ENCODE measurements at places on chromosomes 12 and 14. TPM values are rescaled to one million over a fixed set of nuclear protein-coding genes. Genes with fewer than 3 reads are reported as not detected.

DNA sequence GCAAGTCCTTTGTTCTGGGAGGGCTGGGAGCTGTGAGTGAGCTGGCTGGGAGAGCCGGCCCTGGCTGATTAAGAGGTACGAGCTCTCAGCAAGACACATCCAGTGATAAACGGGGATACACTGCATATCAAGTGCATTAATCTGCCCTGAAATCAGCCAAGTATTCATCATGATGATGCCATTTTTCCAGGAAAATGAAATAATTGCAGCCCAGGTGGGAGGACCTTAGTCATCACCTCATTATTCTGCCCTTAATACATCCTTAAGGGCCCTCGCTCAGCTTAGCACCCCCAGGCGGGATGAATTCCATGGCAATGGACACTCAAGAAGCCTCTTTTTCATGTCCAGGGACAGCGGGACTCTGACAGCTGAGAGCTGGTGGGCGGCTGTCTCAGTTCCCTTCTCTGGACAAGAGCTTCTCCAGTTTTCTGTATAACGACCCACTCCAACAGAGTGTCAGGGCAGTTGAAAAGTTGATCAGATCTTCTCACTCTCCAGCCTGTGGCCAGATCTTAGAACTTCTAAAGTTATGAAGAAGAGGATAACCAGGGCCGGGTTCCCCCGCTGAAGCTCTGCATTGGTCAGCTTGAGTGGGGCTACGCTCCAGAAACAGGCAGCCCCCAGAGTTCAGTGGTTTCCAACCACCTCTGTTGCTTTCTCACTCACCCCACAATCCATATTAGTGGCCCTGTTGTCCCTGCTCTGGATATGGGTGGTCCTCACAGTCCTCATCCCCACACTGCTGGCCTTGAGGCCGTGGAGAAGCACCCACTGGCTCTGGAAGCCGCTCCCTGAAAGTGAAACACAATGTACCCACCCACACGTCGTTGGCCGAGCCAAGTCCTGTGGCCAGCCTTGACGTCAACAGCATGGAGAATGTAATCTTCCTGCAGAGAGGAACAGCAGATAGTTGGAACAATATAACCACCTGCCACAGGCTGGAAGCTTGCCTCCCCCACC lies 306.2 kb upstream of the DIO3 start:
- DNase-seq = no peak

GRCh38 chr12:45912774-45913173 lies 77.6 kb downstream of the SCAF11 start:
- no peak for DNase-seq

The KRT71 gene
- 1.5 TPM for total RNA-seq

- no peak for DNase-seq
Observed at GRCh38 chr14:69480136-69480535, 4.4 kb upstream of the PLEKHD1 start.

DNA sequence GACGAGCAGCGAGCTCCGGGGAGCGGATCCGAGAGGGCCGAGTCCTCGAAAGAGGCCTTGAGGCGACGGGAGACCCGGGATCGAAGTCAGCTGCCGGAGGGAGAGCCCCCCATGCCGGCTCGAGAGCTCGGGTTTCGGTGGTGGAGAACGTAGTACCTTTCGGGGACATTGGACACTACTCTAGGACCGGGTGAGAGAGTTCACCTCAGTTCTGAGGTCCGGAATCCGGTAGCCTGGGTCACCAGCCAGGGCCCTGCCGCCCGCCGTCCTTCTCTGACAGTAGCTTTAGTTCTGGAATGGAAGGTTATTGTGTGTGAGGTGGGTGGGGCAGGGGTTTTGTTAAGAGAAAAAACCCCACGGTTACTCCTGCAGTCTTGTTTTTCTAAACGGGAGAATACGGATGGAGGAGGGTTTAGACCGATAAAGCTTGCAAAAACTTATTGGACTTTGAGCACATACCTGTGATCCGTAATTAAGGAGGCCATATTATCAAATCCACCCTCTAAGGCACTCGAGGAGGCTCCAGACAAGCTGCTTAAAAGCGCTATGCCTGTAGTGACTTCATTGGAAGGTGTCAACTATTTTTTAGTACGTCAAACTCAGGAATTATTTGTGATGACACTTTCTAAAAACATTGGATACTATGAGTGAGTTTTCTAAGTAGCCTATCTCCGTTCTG lies 765 bp downstream of the SCYL2 start:
- no peak for DNase-seq

The MAGOHB gene
- 134 TPM for total RNA-seq

The GLT8D2 gene
- total RNA-seq = not detected

- DNase-seq = peak; percentile 81
Observed at GRCh38 chr12:48924617-48925303, 532 bp downstream of the FKBP11 start.

DNA sequence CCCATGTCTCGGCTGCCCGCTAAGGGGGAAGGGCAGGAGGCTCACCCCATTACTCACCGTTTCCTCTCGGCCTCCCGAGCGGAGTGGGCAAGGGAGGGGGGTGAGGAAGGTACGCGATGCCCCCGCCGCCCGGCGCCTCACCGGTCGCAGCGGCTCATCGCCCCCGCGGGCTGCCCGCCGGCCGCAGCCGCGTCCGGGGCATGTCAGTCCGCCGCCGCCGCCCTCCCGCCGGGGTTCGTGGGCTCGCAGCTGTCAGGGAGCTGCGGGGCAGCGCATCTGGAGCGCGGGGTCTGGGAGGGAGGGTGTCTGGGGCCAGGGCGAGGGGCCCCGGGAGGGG lies 461 bp downstream of the SLC8A3 start:
- DNase-seq = no peak

The IFI27 gene
- total RNA-seq = 1.7 TPM

DNA sequence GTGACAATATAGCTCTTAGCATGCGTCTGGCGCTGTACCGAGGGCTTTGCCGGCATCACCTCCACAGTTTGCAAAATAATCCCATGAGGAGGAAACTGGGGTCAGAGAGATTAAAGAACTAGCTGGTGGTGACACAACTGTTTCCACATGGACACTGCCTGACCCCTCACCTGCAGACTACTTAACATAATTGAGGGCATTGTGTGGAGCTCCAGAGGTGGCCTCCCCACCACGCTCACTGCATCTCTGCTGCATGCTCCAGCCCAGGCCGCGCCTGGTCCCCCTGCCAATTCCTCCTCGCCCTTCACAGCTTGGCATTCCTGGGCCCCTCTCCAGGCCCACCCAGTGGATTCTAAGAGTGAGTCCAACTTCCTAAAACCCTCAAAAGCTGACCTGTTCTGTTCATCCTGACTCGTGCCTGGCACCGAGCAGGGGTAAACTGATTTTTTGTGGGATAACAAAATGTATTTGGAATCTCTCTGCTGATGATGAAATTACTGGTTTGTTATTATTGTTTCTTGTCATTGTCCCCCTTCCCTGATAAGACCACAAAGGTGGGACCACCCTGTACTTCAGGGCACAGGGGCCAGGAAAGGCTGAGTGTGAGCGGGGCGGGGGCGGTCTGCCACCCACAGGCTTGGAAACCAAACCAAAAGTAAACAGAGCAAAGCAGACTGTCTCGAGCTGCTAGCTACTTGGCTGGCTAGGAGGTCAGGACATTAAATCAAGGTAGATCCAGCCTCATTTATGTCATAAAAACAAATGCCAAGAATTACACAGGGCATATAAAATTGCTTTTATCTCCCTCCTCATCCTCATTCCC lies 40.6 kb downstream of the CHGA start:
- no peak for DNase-seq

DNA sequence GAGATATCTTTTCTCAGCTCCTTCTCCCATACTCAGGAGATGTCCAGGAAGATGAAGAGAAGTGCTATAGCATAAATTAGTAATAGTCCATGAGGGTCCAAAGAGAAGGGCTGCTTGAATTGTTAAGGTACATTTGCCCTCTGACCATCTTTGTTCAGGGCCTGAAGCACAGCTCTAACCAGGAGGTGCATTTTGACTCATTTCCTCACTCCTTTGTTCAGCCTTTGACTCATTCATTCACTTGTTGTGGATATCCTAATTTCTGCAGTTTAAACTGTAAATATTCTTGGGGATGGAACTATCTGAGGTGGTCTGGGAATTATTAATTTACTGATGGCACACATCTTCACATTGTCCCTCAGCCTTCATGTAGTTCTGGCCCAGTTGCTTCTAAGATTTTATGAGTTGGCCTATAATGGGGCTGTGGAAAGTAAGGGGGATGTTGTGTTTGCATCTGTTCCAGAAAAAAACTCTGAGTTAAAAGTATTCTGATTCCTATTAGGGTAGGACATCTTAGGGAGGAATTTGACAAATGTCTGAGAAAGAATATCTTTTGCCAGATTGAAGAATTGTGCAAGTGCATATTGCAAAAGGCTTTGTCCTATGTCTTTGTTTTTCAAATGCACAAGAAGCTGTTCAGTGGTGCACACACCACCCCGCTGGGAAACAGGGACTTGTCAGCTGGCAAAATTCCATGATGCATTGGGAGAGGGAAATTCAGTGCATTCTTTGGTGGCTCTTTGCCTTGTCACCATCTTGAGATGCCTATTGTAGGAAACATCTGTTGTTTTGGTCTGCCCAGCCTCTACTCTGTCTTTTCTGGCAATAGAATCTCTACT lies 22.1 kb downstream of the SMOC1 start:
- no peak for DNase-seq
